ENCODE measurements at places on chromosomes 3 and 15.
A peak's percentile ranks its signal among the peaks of the same experiment; 100 is the strongest.

- DNase-seq = no peak
These were observed 81.1 kb downstream of the MEGF11 start for GRCh38 chr15:66172324-66172980.

DNA sequence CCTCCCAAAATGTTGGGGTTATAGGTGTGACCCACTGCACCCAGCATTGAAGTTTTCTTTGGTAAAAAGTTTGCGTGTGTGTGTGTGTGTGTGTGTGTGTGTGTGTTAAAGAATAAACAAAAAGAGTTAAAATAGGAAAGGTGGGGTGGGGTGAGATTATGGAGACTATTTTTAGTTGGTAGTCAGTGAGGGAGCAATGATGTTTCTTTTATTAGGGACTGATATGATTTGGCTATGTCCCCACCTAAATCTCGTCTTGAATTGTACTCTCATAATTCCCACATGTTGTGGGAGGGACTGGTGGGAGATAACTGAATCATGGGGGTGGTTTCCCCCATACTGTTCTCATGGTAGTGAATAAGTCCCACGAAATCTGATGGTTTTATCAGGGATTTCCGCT is 92.2 kb downstream of the CGNL1 start:
- no peak for DNase-seq

DNA sequence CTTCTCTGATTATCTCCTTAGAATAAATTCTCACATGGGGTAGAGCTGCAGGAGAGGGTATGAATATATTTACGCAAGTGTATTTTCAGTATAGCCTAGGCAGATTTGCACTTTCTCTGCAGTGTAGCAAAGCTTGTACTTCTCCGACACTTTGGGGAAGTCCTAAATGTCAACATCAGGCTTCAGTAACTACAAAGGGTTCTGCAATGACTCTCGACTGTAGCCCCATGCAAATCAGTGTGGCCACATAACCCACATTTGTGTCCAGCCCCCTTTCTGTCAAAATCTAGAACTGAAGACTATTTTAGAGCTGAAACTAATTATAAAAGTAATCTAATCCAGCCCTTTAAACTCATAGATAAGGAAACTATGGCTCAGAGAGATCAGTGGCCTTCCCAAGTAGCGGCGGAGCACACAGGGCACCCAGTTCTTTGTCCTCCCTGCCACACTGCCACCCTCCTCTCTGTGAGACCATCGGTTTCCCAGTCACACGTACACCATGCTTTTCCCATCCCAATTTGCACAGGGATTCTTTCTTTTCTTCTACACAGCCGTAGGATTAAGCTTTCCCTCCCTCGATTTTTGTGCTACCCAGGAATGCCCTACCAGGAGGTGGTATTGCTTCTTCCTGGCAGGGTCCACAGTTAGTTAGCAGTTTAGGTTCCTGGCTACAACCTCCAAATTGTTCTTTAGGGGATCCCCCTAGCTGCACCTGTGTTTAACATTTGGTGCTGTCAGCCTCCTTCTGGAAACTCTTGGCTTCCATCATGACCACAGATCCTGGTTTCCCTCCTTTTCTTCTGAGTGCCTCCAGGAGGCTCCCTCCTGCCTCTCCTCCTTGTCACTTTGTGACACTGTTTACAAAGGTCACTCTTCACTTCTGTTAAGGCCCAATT is 22.9 kb downstream of the MRAS start:
- DNase-seq = no peak

GRCh38 chr3:43128464-43128863 is 22.6 kb upstream of the POMGNT2 start:
- no peak for DNase-seq

DNA sequence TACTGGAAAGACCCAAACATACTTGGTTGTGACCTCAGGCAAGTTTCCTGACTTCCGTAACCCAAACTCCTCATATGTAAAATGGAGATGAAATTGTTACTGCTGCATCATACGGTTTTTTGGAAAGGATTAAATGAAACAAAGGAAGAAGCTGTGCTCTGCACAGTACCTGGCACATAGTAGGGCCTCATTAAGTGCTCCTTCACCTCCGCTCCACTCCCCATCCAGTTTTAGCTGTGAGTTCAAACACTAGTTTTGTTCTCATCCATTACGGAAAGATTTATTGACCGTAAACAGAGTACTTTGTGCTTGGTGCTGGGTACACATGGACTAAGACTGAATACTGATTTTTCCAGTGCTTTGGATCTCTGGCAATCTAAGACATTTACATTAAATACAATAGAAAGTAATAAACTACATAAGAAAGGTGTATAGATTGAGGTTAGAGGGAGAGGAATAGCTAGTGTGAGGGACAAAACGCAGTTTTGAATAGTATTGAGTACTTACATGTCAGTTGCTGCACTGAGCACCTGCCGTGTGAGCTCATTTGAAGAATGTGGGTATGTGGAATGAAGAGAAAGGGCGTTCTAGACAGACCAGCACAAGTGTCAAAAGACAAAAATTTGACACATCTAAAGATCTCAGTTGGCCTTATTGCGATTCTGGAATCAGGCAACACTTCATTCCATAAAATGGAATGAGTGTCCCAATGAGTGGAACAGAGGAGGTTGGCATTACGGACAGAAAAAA is 594 bp upstream of the ICE2 start:
- peak; percentile 3 for DNase-seq

Measured in ELR (cell line).